ENCODE measurements at places on chromosomes 12 and 14.

DNA sequence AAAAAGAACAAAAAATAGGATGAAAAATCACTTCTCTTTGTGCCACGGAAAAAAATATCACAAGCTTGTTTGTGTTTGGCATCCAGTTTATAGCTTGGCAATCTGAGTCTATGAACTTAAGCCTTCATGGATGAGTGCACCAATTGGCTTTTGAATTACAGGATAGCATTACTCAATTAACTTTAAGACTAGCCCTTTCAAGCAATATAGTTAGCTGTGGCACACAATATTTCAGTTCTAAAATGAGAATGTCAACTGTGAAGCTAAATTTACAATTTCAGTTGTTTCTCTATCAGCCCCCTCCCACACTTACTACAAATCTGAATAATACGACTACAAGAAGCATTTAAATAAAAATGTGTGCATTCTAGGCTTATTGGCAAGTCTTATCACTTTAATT lies 8.3 kb downstream of the RERG start:
- no peak for DNase-seq

GRCh38 chr12:61996717-61997116 lies 263.5 kb upstream of the USP15 start:
- no peak for DNase-seq

- no peak for DNase-seq
Measured at GRCh38 chr14:69690042-69690441, 76.9 kb upstream of the SRSF5 start.

DNA sequence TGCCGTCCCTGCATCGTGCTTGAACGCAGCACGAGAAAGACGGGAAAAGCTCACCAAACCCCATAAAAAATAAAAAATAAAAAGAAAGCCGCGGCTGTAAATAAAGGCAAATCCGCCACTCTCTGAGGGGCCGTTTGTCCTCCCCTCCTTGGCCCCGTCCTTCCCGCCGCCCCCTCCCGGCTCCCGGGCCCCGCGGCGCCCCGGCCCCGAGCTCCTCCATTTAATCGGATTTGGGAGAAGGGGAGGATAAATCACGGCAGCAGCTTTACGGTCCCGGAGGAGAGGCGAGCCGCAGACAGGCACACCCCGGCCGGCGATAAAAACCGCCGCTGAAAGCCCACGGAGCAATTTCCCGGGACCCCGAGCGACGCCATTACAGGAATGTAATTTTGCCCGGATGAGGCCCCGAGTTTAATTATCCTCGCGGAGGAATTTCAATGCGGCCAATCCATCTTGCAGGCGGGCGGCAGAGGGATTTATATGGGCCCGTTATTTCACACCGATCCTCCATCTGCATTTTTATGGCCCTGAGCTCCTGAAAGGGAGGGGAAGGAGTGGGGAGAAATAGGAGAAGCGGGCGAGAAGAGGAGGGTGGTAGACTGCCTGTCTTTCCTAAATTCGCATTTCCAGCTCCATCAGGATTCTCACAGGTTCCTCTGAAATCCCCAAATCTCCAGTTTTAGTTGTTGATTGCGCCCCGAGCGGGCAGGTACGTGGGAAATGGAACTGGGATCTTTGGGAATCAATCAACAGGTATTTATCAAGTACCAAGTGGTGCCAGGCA lies 1.3 kb upstream of the ATP5MC2 start:
- DNase-seq, result no peak

DNA sequence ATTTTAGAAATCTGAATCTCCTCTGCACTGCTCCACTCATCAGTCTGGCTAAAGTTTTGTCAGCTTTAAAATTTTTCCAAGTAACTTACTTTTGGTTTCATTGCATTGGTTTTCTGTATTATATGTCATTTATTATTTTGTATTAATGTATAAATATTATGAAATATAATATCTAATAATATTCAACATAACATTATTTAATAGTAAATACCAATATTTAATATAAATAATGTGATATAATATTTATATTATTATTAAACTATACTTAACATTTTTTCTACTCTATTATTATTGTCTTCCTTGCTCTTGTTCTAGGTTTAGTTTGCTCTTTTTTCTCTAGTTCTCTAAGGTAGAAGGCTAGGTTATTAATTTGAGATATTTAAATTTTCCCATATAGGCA lies 512.1 kb downstream of the AACS start:
- no peak for DNase-seq
